ENCODE measurements at places on chromosomes 5 and 9. TPM values are rescaled to one million over a fixed set of nuclear protein-coding genes. Genes with fewer than 3 reads are reported as not detected.

DNA sequence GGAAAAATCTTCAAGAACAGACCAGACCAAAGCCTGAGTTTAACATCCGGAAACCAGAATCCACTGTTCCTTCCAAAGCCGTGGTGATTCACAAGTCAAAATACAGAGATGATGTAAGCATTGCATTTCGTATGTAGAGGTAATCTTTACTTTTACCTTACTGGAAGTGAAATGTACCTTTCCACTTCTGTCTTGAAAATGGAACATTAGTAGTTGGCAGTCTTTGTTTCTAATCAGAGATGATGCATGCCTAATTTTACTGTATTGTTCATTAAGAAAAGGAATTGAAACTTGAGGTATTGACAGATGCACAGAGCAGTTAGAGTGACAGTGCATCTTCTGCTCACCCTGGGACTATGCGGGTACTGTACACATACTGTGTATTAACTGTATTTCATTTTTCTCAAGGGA is 34.6 kb downstream of the HABP4 start:
- no peak for DNase-seq
- no peaks in the 10 kb centered on the region for H3K27me3 ChIP-seq
- H3K27ac ChIP-seq, result no peak overlapping the region
- H3K4me3 ChIP-seq, result no peak overlapping the region

- H3K4me1 ChIP-seq, result no peaks in the 10 kb centered on the region
- DNase-seq, result no peak
- H3K4me3 ChIP-seq, result no peak overlapping the region
- no peaks in the 10 kb centered on the region for H3K27me3 ChIP-seq
These were observed 50.1 kb upstream of the ZNF608 start for GRCh38 chr5:124796495-124796894.

GRCh38 chr5:33372721-33373472 is 67.9 kb upstream of the TARS1 start:
- no peak for DNase-seq
- no peak overlapping the region for H3K4me3 ChIP-seq
- no peaks in the 10 kb centered on the region for H3K36me3 ChIP-seq
- no peaks in the 10 kb centered on the region for H3K27me3 ChIP-seq
- H3K4me1 ChIP-seq, result no peaks in the 10 kb centered on the region

KIAA1958 gene
- polyA plus RNA-seq, result 1.7 TPM

GRCh38 chr5:169006842-169007790 is 293.8 kb downstream of the SLIT3 start:
- no peaks in the 10 kb centered on the region for H3K27me3 ChIP-seq
- no peak for DNase-seq
- no peak overlapping the region for H3K27ac ChIP-seq
- no peaks in the 10 kb centered on the region for H3K4me1 ChIP-seq

MAPK9 gene
- 10.7 TPM for polyA plus RNA-seq

MARVELD2 gene
- polyA plus RNA-seq, result 4.0 TPM

SLC28A3 gene
- 10.4 TPM for polyA plus RNA-seq

REEP2 gene
- polyA plus RNA-seq, result 12.4 TPM

DNA sequence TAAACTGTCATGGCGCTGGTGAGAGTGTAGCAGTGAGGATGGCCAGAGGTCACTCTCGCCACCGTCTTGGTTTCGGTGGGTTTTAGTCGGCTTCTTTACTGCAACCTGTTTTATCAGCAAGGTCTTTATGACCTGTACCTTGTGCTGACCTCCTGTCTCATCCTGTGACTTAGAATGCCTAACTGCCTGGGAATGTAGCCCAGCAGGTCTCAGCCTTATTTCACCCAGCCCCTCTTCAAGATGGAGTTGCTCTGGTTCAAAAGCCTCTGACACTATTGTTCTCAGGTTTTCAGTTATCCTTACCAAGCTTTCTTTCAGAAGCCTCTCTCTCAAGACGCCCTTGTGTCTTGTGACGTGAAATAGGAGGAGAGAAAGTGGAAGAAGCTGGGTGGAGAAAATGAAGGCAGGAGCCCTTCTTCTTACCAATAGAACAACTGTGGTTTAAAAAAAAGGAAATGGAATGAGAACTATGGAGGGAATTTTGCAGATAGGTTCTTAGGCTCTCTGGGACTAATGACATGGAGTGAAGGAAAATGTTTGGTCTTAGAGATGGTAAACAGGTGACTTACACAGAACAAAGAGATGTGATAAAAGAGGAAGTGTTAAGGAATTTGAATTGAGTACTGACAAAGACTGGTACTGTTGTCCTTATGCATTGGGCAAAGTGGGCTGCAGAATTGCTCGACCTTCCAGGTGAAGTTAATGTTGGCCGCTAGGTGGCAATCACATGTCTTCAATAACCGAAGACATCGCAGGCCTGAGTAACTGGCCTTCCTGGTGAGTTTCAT is 133.3 kb upstream of the RAI14 start:
- no peak overlapping the region for H3K4me3 ChIP-seq
- H3K27ac ChIP-seq, result no peak overlapping the region
- no peaks in the 10 kb centered on the region for H3K4me1 ChIP-seq
- H3K27me3 ChIP-seq, result no peaks in the 10 kb centered on the region
- H3K36me3 ChIP-seq, result no peaks in the 10 kb centered on the region

SLC36A2 gene
- not detected for polyA plus RNA-seq

DNA sequence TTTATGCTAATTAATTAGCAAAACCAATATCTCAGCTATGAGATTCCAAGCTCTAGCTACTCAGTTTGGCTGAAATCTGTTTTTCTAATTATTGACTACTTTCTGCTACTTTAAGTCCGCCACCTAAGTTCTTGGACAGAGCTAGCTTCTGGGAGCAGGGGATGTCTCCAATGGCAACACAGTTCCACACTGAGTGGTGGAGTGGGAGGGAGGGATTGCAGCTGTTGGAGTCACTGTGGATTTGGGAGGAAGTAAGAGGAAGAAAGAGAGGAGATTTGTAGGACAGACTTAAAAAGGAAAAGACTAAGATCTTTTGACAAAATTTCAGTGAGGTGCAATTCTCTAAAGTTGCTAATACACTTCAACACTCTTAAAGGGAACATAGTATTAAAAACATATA is 450.8 kb downstream of the NFIB start:
- H3K4me3 ChIP-seq, result no peak overlapping the region
- H3K27ac ChIP-seq, result no peak overlapping the region
- H3K36me3 ChIP-seq, result no peaks in the 10 kb centered on the region
- DNase-seq, result peak; percentile 18

DNA sequence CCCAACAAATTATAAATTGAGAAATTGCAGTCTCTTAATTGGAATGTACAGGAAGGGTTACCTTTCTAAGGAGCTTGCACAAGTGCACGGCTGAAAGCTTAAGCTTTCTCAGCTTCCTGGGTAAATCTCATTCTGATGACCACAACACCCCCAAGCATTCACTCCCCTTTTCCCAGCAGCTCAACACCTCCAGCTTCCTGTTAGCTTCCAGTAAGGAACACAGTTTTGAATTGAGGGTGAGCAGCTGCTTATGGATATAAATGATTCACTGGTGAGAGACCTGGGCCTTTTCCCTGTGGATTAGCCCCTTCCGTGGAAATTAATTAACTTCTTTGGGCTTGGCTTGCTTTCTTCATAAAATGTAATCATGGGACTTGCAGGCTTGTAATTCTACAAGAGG is 101.2 kb downstream of the SLC28A3 start:
- no peak overlapping the region for H3K27ac ChIP-seq
- H3K4me3 ChIP-seq, result no peak overlapping the region
- H3K4me1 ChIP-seq, result no peaks in the 10 kb centered on the region
- H3K36me3 ChIP-seq, result no peaks in the 10 kb centered on the region

Measured in pancreas (tissue), 10 donors.